ENCODE measurements at places on chromosomes 6 and 20.
A peak's percentile ranks its signal among the peaks of the same experiment; 100 is the strongest.

GRCh38 chr6:143963158-143963919, 44.7 kb downstream of the PLAGL1 start:
- DNase-seq, result no peak

DNA sequence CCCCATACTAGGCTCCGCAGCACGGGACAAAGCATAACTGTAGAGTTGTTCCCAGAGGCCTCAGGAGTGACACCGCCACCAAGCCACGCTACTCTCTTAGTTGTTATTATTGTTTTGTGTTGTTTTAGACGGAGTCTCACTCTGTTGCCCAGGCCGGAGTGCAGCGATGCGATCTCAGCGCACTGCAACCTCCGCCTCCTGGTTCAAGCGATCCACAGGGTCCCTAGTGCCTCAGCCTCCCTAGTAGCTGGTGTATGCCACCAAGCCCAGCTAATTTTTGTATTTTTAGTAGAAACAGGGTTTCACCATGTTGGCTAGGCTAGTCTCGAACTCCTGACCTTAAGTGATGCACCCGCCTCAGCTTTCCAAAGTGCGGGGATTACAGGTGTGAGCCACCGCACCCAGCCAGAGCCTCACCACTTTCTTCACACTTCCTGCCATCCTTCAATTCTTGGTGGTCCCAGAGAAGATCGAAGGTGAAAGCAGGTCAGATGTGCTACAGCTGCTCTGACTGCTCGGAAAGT, 11.8 kb downstream of the RPL7L1 start:
- no peak for DNase-seq

DNA sequence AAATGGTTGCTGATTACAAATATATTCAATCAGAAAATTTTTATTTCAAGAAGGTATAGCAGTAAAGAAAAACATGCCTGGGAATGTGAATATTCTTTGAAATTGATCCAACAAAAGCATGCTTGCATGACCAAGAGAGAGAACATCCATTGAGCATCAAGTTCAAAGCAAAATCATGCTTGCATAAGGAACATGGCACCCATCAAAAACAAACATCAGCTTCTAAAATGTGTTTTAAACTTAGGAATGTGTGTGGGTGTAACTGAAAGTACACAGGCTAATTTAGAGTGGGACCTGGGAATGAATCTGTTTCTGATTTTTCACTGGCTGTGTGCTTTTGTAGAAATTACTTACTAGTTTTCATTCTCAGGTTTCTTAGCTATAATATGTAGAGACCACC, 5.6 kb downstream of the SLC17A5 start:
- DNase-seq, result no peak

DNA sequence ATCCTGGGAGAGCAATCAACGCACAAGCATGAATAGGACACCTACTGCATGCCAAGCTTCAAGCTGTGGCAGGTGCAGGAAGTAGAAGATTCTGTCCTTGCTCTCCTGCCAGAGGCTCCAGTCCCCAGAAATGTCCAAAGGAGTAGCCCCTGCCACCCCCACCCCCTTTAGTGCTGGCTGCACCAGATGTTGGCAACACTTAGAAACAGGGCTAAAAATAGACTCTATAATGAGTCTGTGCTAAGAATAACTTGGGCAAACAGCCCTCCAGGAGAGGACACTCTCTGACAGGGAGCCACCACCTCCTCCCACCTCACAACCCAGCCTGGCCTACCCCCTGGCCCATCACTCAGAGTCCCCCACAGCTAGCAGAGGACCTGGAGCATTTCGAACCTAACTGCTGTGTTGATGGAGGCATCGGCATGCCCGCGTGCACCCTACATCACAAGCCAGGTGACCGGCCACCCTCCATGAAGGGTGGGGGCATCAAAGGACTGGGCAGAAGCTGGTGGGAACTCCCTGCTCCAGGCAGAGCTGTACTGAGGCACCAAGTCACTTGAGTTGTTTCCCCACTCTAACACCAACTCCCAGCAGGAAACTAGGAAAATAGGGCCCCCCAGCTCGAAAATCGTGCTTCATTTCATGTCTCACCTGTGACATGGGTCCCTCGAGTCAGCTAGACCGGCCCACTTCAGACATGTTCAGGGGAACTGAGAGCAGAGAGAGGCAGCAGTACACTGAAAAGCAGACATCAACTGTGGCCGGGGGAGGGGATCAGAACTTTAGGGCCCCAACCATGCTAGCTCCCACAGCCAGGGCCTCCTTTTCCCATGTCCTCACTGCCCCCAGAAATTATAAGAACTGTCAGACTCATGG, 18.7 kb downstream of the TFEB start:
- no peak for DNase-seq

DNA sequence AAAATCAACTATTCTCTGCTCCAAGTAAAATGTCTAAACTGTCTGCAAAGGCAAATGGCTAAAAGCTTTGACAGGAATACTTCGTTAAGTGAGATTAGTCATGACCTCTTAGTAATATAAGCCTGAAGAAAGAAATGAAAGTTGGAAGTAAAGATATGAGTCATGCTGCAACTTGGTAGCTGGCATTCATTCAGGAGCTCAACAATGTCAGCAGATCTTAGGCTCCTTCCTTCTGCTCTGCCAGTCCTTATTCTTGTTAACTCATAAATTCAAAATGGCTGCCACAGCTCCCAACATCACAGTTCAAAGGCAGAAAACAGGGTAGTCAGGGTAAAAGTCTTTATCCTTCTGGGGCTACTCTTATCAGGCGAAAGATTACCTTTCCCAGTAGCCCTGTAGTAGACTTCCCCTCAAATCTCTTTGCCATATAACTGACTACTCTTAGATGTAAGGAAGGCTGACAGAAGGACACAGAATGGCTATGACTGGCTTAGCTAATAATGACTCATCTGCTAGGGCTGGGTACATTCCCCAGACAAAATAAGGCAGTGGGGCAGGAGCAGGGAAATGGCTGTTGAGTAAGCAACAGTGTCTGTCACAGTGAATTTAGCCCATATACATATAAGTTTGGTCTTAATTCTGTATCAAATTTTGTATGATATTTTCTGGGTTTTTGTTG, 24.4 kb upstream of the C6orf62 start:
- no peak for DNase-seq

GRCh38 chr20:9942736-9943135, 92.1 kb upstream of the ANKEF1 start:
- DNase-seq, result no peak

DNA sequence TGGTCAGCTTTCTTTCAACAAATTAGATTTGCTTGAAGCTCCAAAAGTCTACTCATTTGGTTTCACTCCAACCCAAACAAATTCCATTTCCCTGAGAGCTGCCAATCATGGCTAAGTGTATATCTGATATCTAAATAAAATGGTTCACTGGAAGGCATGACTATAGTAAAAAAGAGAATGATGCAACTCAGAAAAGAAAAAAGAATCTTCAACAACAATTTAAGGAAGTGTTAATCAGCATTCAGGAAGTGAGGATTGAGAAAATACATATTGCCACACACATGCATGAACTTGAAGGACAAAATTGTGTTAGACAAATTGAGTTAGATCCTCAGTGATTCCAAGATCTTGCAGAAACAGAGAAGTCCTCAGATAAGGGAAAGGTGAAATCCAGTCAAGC, 972.9 kb upstream of the FLRT3 start:
- DNase-seq, result no peak

- no peak for DNase-seq
Measured at GRCh38 chr6:14313248-14313647, 195.7 kb downstream of the CD83 start.

GRCh38 chr6:159655409-159655988, 37.5 kb downstream of the SOD2 start:
- no peak for DNase-seq

GRCh38 chr6:106520711-106521401, 108.4 kb downstream of the RTN4IP1 start:
- no peak for DNase-seq

GRCh38 chr6:73085443-73085871, 139.8 kb downstream of the KHDC1L start:
- DNase-seq, result no peak

DNA sequence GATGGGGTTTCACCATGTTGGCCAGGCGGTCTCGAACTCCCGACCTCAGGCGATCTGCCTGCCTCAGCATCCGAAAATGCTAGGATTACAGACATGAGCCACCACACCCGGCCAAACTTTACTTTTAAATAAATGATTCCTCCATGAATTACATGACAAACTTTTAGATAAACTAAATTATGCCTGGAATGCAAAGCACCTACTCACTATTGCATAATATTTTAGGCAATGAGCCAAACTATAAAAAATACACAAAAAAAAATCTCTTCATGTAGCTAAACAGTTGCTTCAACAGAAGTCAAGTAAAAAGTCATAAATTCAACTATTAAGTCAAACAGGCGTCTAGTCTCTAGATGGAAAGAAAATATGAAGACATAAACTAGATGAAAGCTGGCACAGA, 56.5 kb downstream of the PTPRK start:
- DNase-seq, result no peak

GRCh38 chr20:53914781-53915445, 155.5 kb downstream of the BCAS1 start:
- DNase-seq, result no peak

DNA sequence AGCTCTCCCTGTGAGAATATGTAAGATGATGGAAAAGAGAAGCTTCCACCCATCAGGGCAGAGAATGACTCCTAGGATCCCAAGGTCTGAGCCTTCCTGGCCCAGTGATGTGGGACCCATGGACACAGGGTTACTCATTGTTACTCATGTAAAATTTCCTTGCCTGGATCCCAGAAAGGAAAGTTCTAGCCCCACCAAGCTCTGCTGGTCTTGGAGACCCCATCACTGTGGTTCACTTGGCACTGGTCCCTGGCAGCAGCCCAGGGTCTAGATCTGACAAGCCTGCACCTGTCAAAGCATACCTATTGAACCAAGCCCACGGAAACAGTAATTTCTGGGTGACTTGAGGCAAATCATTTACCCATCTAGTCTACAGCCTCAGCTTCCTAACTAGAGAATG, 22.1 kb downstream of the MDGA1 start:
- DNase-seq, result no peak

DNA sequence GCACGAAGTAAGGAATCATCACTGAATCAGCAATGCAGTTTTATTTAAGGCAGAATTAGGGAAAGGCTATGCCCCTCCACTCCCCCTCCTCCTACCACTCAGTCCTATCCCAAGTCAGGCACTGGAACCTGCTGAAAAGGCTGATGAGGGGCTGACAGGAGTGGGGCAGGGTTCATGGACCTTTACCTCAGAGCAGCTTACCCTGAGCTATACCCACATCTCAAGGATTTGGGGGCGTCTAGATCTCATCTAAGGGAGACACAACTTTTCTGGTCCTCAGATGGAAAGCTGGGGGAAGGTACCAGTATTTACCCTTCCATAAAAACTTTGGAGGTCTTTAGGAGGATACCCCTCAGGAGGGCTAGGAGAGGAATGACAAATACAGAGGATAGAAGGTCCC, 27.2 kb downstream of the GSS start:
- no peak for DNase-seq

DNA sequence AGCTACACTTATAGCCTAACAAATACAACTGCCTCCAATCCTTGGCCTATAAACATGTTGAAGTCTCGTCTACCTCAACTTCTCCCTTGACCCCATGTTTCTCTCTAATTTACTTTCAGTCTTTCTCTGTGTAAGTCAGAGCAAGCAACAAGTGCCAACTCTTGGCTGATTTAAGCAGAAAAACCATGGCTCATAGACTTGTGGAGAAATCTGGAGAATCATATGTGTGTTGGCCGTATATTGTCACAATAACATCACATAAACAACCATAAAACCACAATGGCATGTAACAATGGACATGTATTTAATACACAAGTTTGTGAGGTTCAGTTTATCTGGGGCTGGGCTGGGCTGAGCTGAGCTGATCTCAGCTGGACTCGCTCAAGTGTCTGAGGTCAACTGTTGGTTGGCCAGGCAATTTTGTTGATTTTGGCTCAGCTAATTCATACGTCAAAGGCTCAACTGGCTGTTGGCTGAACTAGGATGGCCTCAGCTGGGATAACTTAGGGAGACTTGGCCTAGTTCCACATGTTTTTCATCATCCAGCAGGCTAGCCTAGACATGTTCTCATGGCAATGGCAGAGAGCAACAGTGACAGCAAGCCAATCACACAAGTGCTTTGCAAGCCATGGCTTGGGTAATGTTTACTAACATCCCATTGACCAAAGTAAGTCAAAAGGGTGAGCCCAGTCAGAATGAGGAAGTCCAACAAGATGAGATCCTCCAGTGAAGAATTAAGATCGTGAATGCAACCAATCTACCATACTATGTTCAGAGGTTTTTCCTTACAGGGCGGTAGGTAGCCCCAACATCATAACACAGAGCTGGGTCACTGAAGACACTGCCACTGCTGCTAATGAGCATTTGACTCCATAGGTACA, 12.9 kb upstream of the TBC1D22B start:
- no peak for DNase-seq

GRCh38 chr6:49497304-49497703, 2.4 kb upstream of the GLYATL3 start:
- no peak for DNase-seq

- DNase-seq, result no peak
Measured at GRCh38 chr6:3450888-3451287, 6.0 kb downstream of the SLC22A23 start.

GRCh38 chr20:35592339-35592974, 23.2 kb upstream of the SPAG4 start:
- DNase-seq, result no peak

DNA sequence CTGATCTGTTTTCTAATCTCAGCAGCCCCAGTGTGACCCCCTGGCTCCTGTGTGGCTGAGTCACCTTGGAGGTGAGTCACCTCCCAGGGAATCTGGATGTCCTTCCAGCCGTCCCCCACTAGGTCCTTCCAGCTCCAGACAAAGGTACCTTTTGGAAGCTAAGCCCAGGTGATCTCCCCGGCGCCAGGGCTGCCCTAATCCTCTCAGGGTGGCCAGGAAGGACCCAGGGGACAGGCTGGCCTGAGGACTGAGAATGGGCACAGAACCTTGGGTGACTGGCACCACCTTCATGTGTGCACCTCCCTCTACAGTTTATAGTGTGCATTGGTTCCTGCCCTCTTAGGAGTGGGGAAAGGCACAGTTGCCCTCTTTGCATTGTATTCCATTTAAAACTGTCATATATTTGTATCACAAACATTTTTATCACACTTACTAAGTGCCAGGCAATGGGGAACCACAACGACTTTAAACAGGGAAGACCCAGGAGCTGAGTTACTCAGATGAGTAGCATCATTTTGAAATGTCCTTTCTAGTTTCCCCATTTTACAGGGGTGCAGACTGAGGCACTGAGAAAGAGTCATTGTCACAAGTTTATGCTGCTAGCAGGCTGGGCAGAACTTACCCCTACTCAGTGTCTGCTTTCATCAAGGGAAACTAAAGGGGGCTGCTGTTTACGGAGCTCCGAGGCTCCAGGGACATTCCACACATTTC, 2.6 kb upstream of the BPIFB4 start:
- no peak for DNase-seq

DNA sequence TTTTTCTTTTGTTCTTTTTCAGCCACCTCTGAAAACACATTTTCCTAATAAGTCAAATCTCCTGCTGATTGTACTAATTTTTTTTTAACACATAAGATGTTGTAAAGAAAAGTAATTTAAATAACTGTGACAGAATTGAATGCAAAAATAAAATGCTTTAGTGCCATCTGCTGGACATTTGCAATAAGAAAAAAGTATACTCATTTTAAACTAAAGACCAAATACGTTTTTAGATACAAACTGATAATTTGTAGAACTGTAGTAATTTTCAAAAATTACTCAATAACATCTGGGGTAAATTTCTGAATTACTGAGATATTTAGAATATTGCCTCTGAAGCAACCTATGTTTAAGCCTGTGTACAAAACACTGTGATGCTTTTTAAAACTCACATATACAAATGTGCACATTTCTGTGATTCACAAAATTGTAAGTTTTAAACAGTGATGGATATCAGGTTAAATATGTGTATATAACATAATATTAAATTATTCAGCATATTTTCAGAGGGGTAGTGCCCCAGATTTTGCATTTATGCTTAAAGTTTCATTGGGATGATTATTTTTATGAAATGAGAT, 198.7 kb downstream of the RIMS1 start:
- DNase-seq, result peak; percentile 12

Data from NCI-H526 treated with DMSO at 0.1 percent for 48 hours (cell line).